ENCODE measurements at places on chromosomes 12 and 14.

GRCh38 chr12:86134561-86134960 lies 121.6 kb downstream of the MGAT4C start:
- no peak for DNase-seq

DNA sequence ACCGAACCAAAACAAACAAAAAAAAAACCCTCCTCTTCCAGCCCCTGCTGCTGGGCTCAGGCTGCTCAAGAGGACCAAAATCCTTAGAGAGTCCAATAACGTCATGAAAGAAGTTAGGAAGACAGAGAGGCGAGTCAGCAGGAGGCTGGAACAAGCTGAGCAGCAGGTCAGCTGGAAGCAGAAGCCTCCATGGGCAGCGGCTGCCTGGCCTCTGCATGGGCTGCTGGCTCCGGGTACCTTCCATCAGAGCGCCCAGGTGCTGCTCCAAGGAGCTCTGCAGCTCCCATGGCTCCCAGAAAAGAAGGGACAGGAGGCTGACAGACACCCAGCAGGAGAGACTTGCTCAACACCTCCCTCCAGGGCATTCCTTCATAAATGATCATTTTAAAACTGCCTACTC lies 3.2 kb upstream of the KRT2 start:
- no peak for DNase-seq

DNA sequence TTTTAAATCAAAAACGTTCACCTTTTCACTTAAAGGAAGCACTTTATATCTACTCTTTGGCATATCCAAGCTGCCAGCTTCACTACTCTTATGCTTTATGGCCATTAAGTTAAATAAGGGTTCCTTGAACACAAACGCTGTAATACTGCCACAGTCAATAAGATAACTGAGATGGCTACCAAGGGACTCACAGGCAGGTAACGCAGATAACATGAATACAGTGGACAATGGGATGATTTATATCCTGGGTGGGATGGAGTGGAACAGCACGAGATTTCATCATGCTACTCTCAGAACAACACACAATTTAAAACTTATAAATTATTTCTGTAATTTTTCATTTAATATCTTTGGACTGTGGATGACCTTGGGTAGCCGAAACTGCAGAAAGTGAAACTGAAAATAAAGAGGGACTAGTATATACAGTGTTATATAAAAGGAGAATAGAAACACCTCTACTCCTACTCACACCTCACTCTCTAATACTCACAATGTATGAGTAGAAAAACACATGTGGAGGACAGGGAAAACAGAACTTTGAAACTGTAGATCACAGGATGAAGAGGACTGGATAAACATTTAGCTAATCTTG lies 367.3 kb downstream of the C12orf50 start:
- peak; percentile 36 for DNase-seq

DNA sequence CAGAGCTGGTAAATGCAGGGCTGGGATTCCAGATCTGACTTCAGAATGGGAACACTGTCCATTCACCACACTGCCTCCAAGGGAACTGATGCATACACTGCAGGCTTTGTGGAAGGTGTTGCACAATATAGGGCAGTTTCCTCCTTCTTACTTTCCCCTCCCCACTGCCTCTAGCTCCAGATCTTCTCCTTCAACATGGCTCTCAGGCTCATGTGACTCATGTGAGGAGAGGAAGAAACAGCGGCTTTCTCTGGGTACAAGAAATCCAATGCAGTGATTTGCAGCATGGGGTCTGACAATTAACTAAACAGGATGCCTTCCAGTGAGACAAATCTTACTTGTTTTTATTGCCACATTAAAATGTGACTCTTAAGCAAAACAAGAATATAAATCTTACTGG lies 447.6 kb upstream of the CCDC196 start:
- DNase-seq = no peak

- peak; percentile 30 for DNase-seq
These were observed at the start of gene TMEM121 for GRCh38 chr14:105525861-105526775. TSS of gene TMEM121 (plus strand) at chr14:105526583. CDS start at chr14:105528835, 2,252 bp downstream.

- no peak for DNase-seq
These were observed 407.4 kb upstream of the PRICKLE1 start for GRCh38 chr12:42996869-42997431.

DNA sequence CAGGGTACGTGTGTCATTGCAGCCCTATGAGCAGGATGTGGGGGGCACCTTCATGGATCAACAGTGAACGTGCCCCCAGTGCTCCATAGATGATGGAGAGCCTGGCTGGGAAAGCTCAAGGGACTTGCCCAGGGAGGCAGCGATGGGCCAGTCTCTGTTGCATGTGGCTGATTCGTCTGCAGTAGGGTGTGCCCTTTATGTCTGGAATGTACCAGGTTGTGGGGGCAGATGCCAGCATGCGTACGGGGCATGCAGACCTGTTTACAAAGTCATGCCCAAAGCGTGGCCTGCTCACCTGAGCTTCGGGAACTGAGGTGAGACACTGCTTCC lies 72.3 kb downstream of the TESC start:
- no peak for DNase-seq

DNA sequence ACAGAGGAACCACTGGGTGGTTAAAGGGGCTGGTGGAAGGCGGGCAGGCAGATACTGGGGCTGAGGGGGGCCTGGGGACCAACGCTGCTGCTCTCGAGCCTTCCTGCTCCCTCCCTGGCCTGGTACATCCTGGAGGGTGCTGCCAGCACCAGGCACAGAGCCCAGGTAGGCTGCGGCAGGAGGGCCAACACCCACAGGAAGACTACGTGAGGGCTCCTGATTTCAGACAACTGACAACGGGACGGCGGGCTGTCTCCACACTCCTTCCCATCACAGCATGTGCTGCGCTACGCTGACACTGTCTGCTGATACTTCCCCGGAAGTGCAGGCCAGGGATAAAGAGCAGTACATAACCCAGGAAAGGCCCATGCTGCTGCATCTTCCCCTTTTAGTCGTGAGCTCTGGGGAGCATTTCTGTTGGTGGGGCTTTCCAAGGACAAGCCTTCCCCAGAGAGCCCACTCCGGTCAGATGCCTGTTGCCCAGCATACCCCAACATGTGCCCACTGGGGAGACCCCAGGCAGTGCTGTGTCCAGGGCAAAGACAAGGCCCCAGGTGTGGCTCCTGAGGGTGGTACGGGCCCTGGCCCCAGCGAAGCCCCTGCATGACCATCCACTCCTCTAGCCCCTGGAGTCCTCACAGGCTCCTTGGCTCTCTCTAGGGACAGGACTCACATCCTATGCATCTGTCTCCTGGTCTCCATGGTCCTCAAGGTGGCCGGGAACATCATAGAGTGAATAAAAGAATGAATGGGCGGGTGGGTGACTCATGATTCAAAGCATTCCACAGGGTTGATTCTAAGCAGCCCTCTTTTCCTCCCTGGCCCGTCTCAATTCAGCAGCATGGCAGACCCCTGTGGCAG lies 38.0 kb downstream of the CHGA start:
- no peak for DNase-seq

- DNase-seq = no peak
These were observed 244.7 kb downstream of the KCNH5 start for GRCh38 chr14:62800577-62800976.

DNA sequence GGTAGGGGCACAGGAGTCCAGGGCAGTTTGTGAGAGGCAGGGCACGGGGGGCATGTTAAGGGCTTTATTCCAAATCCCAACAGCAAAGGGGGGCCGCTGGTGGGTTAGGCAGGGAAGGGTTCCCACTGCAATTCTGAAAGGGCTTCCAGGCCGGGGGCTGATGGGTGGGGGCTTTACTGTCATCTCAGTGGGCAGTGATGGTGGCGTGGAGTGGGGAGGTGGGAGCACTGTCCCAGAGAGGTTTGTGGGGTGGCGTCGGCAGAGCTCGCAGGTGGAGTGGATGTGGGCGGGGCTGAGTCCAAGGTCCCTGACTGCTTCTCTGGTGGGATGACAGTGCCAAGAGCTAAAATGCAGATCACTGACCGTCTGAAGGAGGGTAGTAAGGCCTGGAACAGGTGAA lies 121.6 kb upstream of the EVL start:
- DNase-seq = no peak

GRCh38 chr12:6362403-6362802 lies 13.0 kb downstream of the SCNN1A start:
- DNase-seq = no peak

DNA sequence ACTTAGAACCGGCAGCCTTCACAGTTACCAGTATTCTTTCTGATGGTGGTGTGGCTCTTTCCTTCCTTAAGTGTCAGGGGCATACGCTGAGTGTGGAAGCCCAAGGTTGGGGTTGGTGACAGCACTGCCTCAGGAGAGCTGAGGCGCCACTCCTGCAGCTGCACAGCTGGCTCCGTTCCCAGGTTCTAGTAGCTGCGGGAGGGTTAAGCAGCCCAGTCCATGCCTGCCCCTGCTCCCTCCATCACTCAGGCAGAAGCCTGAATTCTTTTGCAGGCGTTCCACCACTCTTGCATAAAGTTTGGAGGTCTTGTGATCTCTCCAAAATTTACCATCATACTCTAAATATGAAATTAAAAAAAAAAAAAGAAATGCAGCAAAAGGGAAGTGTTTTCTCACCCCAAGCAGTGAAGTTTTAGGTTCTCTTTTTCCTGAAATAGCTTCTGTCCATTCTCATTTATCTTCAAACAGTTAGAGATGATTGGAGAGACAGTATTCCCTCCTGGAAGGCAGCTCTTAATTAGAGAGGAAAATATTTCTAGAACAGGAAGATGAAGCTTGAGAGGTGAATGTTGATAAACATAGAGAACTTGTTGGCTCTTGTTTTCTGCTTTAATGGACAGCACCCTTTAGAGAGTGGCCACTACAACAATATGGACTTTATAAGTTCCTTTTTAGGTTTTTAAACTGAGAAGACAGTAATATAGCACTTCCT lies 136.1 kb downstream of the FGD4 start:
- peak; percentile 45 for DNase-seq

DNA sequence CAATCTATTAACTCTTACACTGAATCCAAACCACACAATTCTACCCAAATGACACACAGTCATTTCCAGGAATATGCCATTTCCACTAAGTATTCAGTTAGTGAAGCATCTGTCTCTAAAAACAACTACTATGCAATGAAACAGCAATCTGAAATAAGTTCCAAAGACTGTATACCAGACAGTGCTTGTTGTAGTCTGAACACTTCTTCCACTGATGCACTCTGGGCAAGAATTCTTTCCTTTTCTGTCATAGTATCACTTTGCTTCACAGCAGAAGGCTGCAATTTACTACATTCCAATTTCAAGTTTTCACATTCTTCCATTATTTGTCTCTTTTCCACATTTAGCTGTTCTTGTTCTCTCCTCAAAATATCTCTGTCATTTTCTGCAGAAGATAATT lies 25.8 kb downstream of the TRIP11 start:
- DNase-seq = no peak

- no peak for DNase-seq
These were observed 13.5 kb downstream of the ZNF605 start for GRCh38 chr12:132942611-132943010.

- DNase-seq = peak; percentile 69
These were observed 696 bp upstream of the GPHN start for GRCh38 chr14:66507181-66507721.

DNA sequence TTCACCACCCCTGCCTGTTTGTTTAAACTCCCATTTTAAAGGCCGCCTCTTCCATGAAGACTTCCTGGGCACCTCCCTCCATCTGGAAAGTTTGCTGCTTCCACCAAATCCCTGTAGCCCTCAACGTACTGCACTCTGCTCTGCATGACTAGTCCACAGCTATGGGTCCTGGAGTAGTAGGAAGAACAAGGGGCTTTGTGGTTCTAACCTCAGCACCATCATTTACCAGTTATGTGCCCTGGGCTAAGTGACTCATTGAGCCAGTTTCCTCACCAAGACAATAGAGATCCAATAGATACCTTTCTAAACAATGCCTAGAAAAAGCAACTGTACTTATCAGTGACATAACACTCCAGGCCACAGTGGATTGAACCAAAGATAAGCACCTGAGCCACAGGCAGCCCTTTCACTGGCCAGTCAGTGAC lies 8.5 kb upstream of the LTBP2 start:
- DNase-seq = peak; percentile 56

DNA sequence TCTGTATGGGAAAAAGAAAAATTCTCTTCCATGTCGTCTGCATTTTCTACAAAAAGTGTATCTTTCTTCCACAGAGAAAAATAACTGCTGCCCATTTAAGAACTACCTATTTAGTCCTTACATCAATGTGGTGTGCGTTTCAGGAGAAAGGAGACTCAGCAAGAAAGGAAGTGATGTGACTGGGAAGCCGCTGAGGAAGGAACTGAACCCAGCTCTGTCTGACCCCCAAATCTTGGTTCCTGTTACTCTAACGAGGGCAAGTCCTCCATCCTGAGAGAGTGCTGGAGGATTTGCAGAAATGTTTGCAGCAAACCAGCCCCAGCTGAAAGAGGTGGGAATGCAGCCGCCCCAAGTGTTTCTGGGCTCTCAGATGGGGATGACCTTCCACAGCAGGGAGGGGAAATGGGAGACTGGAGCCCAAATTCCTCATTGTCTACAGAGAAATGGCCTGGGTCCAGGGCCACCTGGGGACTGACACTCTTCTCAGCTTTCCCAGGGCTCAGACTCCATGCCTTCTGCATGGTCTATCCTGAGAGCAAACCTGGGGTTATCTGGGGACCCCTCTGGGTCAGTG lies 6.7 kb upstream of the MLEC start:
- no peak for DNase-seq

- DNase-seq = no peak
These were observed 74.2 kb upstream of the ZFP36L1 start for GRCh38 chr14:68866991-68867533.

Measured in LoVo (cell line).